RCC 7860 (cell line): ENCODE measurements at places on chromosomes 1 and 21.

DNA sequence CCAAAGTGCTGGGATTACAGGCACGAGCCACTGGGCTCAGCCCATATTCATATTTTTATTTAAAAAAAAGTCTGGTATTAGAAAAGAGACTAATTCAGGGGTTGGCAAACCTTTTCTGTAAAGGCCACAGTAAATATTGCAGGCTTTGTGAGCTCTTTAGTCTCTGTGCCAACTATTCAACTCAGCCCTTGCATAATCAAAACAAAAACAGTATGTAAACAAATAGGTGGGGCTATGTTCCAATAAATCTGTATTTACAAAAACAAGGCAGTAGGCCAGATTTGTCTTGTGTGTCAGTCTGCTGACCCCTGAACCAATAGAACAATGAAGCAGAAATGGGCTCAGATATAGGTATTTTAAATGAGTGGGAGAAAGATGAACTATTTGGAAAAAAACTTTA lies 49.3 kb downstream of the CDC42BPA start:
- no peak for DNase-seq

GRCh38 chr1:65630855-65631254 lies 161.8 kb upstream of the PDE4B start:
- DNase-seq, result no peak

- peak; percentile 7 for DNase-seq
These were observed at the start of gene ETNK2 for GRCh38 chr1:204151552-204152309. ETNK2 (minus strand) TSS chr1:204152044; CDS start chr1:204151852, 192 bp downstream.

GRCh38 chr1:96559181-96559580 lies 162.4 kb upstream of the PTBP2 start:
- no peak for DNase-seq

GRCh38 chr1:227390525-227390924 lies 72.2 kb upstream of the CDC42BPA start:
- no peak for DNase-seq

DNA sequence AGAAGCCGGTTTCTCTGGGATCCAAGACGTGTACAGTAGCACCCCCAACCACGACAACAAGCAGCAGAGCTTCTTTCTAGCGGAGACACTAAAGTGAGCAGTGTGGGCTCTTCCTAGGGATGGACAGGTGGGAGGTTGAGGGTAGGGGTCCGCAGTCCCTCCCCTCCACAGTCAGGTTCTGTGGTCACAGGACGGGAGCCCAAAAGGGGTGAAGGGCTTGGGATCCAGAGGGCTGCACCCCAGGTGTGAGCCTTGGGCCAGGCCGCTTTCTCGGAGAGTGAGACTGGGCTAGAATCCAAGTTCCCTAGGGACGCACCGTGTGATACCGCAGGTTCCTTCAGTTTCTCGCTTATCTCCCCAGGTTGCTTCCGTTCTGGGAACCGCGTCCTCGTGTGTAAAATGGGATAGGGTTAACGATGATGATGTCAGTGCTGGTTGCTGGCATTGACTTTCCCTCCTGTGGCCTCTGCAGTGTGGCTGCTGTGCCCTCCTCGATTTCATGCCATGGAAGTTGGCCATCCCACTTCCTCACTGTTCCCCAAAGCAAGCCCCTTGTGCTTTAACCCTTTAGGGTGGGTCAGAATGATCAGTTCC lies 17.3 kb upstream of the SELENON start:
- no peak for DNase-seq

DNA sequence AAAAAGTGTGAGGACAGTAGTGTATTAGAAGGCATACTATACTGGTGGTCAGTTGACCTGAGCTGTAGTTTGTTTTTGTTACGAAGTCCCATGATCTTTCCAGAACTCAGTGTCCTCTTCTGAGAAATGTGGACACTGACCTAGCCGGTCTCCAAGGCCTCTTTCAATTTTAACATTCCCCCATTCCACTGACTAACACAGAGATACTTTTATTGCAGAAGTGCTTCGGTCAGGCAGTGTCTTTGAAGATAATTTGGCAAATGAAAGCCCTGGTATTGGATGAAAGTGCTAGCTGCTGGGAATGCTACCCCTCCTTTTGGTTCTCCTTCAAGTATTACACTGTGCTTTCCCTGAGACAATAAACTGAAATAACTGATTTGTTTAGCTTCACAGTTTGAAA lies 89.4 kb downstream of the LMO4 start:
- no peak for DNase-seq

- DNase-seq, result no peak
These were observed 54.7 kb upstream of the MAN1A2 start for GRCh38 chr1:117312453-117313138.

DNA sequence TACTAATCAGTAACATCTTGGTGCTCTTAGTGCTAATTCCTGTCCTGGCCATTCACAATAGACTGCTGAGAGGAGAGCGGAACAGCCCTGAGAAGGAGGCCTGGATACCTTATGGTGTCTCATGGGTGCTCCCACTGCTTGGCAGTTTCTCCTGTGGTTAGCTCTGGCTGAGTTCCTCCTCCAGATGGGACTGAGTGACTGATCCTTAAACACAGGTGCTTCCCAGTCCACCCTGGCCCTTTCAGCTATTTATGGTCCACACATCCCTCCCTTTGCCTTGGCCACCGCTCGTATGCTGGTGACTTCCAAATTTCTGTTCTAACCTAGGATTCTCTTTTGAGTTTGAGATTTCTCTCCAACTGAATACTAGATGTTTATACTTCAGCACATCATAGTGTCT lies 157.0 kb upstream of the CACNA1E start:
- DNase-seq, result no peak

- DNase-seq, result no peak
These were observed 51.4 kb upstream of the CR2 start for GRCh38 chr1:207402744-207403143.

GRCh38 chr1:9440763-9441194 lies 98.5 kb upstream of the SLC25A33 start:
- DNase-seq, result no peak
